ENCODE measurements at places on chromosomes 3 and 15. TPM values are rescaled to one million over a fixed set of nuclear protein-coding genes. Genes with fewer than 3 reads are reported as not detected.
A peak's percentile ranks its signal among the peaks of the same experiment; 100 is the strongest.

- no peak for DNase-seq
- no peaks in the 10 kb centered on the region for H3K36me3 ChIP-seq
- peak within 1 kb of the TSS; percentile 99 for H3K27ac ChIP-seq
- peak within 1 kb of the TSS; percentile 86 for H3K4me3 ChIP-seq
Observed at GRCh38 chr3:183252973-183253527, at the start of gene B3GNT5. Gene B3GNT5 (plus strand): TSS chr3:183253253. CDS start chr3:183269799, 16,546 bp downstream.

NRG4 gene
- 0.83 TPM for total RNA-seq

LOXL1 gene
- total RNA-seq, result 6.0 TPM

DNA sequence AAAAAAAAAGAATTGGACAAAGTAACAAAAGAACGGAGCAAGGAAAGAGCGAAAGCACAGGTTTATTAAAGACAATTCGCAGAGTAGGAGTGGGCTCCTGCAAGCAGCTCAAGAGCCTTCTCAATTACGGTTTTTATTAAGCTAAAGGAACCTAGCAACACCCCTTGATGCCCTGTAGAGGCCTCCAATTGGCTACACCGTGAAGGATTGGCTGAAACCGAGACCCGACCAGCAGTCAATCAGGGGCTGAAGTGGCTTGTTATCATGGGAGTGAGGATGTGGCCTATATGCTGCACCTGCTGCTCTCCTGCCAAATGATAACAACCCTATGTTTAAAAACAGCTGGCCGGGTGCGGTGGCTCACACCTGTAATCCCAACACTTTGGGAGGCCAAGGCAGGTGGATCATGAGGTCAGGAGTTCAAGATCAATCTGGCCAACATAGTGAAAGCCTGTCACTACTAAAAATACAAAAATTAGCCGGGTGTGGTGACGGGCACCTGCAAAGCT lies 20.4 kb upstream of the AP3B2 start:
- DNase-seq, result no peak
- no peaks in the 10 kb centered on the region for H3K4me1 ChIP-seq
- H3K27ac ChIP-seq, result no peak overlapping the region
- H3K36me3 ChIP-seq, result no peaks in the 10 kb centered on the region

DNA sequence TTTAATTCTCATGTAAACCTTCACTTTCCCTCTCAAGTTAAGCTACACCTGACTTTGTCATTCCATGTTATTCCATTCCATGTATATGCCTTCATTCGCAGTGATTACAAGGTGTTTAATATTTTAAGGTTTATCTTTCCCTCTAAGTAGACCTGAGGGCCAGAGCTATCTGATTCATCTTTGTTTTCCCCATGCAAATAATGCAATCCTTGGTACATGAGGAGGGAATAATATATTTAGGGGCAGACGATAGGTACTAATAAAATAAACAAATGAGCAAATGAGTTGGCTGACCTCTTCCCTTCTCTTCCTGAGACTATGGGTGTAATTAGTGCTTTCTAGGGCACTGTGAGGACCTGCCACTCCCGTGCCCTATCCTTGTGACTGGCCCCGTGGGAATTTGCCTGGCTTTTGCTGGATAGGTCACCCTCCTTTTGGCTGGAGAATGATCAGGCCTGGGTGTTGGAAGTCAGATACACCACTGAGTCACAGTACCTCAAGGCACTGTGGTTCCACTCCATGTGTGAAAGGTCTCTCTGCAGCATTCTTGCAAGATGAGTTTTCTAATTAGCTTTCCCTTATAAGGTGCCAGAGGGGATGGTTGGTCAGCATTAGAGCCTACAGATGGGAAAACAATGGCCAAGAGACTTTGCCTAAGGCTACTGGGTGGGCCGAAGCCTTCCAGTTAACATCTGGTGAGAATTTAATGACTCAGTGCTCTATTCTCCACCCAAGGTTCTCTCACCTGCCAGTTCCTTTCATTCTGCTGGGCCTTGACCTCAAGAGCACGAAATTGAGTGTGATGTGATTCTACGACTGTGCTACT lies 183.2 kb downstream of the P3H2 start:
- H3K27me3 ChIP-seq, result no peaks in the 10 kb centered on the region
- no peak overlapping the region for H3K4me3 ChIP-seq
- no peak for DNase-seq

ZPLD1 gene
- not detected for total RNA-seq

CASR gene
- total RNA-seq, result 0.19 TPM

- no peak overlapping the region for H3K27ac ChIP-seq
- no peaks in the 10 kb centered on the region for H3K27me3 ChIP-seq
- H3K4me1 ChIP-seq, result no peaks in the 10 kb centered on the region
- no peak for DNase-seq
- H3K4me3 ChIP-seq, result no peak overlapping the region
Observed at GRCh38 chr3:61913701-61914100, 352.3 kb downstream of the PTPRG start.

DNA sequence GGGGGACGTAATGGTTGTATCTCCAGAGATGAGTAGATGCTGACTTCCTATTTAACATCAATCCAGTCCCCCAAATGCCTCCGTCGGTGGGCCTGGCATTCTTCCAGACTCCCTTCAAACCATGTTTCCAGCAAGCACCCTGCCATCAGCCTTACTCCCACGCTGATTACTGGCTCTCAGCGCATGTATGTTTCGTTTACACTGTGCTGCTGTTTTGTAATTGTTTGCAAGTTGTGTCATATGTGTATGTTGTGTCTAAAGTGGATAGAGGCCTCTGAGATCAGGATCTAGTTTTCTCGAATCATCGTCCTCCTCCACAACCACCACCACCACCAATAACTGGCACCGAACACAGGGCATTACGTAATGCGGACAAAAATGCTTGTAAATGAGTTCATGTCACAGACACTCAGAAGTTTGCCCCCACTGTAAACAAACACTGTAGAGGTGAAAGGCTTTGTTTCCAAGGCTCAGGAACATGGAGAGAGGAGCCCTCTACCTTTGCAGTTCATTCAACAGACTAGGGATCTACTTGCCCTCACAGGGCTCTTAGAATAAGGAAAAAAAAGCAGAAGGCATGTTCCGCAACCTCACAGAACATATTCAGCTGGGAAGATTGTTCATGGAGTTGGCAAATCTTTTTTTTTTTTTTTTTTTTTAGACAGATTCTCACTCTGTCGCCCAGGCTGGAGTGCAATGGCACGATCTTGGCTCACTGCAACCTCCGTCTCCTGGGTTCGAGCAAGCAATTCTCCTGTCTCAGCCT lies 46.1 kb upstream of the SEMA4B start:
- H3K4me1 ChIP-seq, result peaks cover 20% of the 10 kb centered on the region
- no peaks in the 10 kb centered on the region for H3K36me3 ChIP-seq
- no peak overlapping the region for H3K4me3 ChIP-seq
- no peak for DNase-seq

- H3K4me1 ChIP-seq, result no peaks in the 10 kb centered on the region
- no peak overlapping the region for H3K4me3 ChIP-seq
- no peak overlapping the region for H3K27ac ChIP-seq
- no peaks in the 10 kb centered on the region for H3K27me3 ChIP-seq
Observed at GRCh38 chr15:97806766-97807165, 153.7 kb upstream of the ARRDC4 start.

- H3K36me3 ChIP-seq, result no peaks in the 10 kb centered on the region
- DNase-seq, result no peak
- H3K27ac ChIP-seq, result no peak overlapping the region
- H3K4me3 ChIP-seq, result no peak overlapping the region
Observed at GRCh38 chr3:49153349-49153912, 12.7 kb downstream of the CCDC71 start.

- no peak for DNase-seq
- peaks cover 6% of the 10 kb centered on the region for H3K4me1 ChIP-seq
- no peaks in the 10 kb centered on the region for H3K36me3 ChIP-seq
- no peak overlapping the region for H3K27ac ChIP-seq
- no peaks in the 10 kb centered on the region for H3K27me3 ChIP-seq
- no peak overlapping the region for H3K4me3 ChIP-seq
Observed at GRCh38 chr15:38168467-38169070, 84.1 kb upstream of the SPRED1 start.

GRCh38 chr3:46492890-46493547 lies 4.8 kb upstream of the RTP3 start:
- H3K4me3 ChIP-seq, result no peak overlapping the region
- no peak overlapping the region for H3K27ac ChIP-seq
- H3K27me3 ChIP-seq, result no peaks in the 10 kb centered on the region

RPL35A gene
- total RNA-seq, result 880 TPM

TRPC1 gene
- total RNA-seq, result 0.95 TPM

DNA sequence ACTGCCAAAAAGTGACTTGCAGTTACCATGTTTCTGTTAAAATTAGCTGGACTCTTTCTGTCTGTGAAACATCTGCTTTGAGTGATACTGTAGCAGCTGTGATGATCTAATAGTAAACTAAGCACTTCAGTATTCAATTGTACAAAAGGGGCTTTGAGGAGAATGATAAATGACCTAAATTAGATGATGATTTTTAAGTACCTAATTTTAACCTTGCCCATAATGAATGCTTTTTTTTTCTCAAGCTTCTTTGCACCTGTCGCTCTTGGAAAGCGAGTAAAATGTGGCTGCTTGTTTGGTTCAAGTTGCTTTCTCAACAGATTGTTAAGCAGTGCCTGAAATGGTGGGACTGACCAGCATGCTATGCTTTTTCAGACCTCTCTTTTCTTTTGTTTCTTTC lies 752.3 kb downstream of the EPHA3 start:
- no peaks in the 10 kb centered on the region for H3K27me3 ChIP-seq
- H3K4me1 ChIP-seq, result no peaks in the 10 kb centered on the region
- H3K4me3 ChIP-seq, result no peak overlapping the region
- no peak overlapping the region for H3K27ac ChIP-seq
- no peak for DNase-seq
- H3K36me3 ChIP-seq, result no peaks in the 10 kb centered on the region

- no peak overlapping the region for H3K4me3 ChIP-seq
- no peak for DNase-seq
- H3K27me3 ChIP-seq, result no peaks in the 10 kb centered on the region
- no peaks in the 10 kb centered on the region for H3K36me3 ChIP-seq
- H3K4me1 ChIP-seq, result no peaks in the 10 kb centered on the region
Observed at GRCh38 chr3:187832202-187832601, 86.9 kb upstream of the BCL6 start.

DNA sequence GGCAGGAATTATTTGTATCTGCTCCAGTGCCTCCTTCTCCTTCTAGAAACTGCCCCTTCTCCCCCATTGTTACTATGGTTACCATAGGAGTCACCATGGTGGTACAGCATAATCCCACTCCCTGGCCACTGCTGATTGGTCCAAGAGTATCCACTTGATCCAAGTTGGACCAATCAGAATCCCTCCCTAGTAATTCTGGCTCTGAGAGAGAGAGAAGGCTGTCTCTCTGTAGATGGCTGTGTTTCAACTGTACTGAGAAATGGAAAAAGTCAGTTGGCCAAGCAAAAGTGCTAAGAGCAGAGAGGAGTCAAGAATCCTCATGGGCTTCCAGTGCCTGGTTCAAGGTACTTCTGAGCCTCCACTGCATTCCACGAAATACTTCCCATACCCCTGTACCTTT lies 120.6 kb upstream of the SPATA12 start:
- H3K27ac ChIP-seq, result no peak overlapping the region
- H3K4me3 ChIP-seq, result no peak overlapping the region
- DNase-seq, result no peak
- no peaks in the 10 kb centered on the region for H3K27me3 ChIP-seq
- H3K36me3 ChIP-seq, result no peaks in the 10 kb centered on the region

GRCh38 chr3:68135067-68135466 lies 480.7 kb upstream of the SUCLG2 start:
- no peak for DNase-seq
- no peaks in the 10 kb centered on the region for H3K36me3 ChIP-seq
- no peaks in the 10 kb centered on the region for H3K27me3 ChIP-seq
- H3K4me1 ChIP-seq, result no peaks in the 10 kb centered on the region
- H3K4me3 ChIP-seq, result no peak overlapping the region
- no peak overlapping the region for H3K27ac ChIP-seq

GABRR3 gene
- not detected for total RNA-seq

DNA sequence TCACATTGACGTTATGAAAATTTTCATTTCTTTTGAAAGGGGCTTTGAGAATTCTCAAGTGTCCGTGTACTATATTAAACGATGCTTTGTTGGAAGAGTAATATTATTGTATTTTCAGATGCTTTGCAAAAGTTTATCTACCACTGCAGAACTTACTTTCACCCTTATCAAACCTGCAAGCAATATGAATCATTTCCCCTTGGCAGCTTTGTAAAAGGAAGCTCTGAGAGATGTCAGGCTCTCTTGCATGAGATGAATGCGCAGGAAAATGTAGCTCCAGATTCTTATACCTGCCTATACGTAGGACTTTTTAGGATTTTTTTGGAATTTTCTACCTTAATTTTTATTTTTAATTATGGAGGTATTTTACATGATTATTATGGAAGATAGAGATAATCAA lies 34.5 kb downstream of the GPD1L start:
- H3K27me3 ChIP-seq, result no peaks in the 10 kb centered on the region
- H3K4me3 ChIP-seq, result no peak overlapping the region
- peaks cover 20% of the 10 kb centered on the region for H3K4me1 ChIP-seq
- no peak for DNase-seq
- no peaks in the 10 kb centered on the region for H3K36me3 ChIP-seq

TMEM266 gene
- total RNA-seq, result not detected

ZIC1 gene
- total RNA-seq, result not detected

- H3K4me1 ChIP-seq, result no peaks in the 10 kb centered on the region
- no peaks in the 10 kb centered on the region for H3K36me3 ChIP-seq
- DNase-seq, result no peak
- H3K27me3 ChIP-seq, result no peaks in the 10 kb centered on the region
Observed at GRCh38 chr3:117248153-117248552, 538.6 kb downstream of the TUSC7 start.

PPP1R14D gene
- total RNA-seq, result not detected

DNA sequence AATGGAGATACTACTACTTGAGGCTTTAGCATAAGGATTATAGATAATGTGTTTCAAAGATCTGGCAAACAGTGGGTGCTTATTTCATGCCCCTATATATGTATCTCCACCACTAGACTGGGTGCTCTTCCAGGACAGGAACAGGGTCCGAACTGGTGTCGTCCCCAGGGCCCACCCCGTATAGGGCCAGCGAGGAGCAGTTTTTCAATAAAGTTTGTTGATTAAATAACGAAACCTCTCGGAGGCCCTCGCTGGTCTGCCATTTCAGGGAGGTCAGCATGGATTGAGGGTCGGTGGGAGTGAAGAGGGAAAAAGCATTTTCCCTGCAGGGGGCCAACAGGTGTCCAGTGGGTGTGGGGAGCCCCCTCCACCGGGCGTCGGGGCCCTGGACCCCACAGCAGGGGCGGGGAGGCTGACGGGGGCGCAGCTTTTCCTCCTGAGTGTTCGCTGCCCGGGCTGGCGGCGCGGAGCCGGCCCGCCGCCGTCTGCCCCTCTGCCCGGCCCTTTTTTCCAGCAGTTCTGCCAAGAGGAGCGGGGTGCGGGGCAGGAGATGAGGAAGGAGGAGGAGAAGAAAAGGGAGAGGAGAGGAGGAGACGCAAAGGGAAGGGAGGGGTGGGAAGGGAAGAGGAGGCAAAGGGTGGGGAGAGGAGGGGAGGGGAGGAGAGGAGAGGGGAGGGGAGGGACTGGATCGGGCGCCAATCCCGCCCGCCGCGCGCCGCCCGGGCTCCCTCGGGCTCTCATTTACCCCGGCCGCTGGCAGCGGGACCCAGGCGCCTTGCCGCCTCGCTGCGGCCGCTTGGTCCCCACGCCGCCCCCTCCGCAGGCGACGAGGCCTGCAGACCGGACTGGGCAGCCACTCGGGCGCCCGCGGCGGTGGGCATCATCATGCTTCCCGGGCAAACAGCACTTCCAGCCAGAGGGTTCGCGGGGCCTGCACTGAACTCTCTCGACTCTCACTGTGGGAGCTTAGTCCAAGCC lies 66.3 kb downstream of the ISG20 start:
- peak overlapping the region; percentile 25 for H3K4me3 ChIP-seq
- peak overlapping the region; percentile 9 for H3K27ac ChIP-seq
- DNase-seq, result no peak
- no peaks in the 10 kb centered on the region for H3K36me3 ChIP-seq
- H3K4me1 ChIP-seq, result peaks cover 13% of the 10 kb centered on the region

- H3K4me1 ChIP-seq, result peaks cover 4% of the 10 kb centered on the region
- H3K27me3 ChIP-seq, result no peaks in the 10 kb centered on the region
- no peak for DNase-seq
- H3K27ac ChIP-seq, result peak overlapping the region; percentile 56
- peak overlapping the region; percentile 46 for H3K4me3 ChIP-seq
Observed at GRCh38 chr15:56805466-56806147, 72.3 kb upstream of the ZNF280D start.

VGLL3 gene
- total RNA-seq, result 19.8 TPM
